ENCODE measurements at places on chromosomes 2 and 18. TPM values are rescaled to one million over a fixed set of nuclear protein-coding genes. Genes with fewer than 3 reads are reported as not detected.

GRCh38 chr2:56682397-56682760 lies 498.6 kb downstream of the CCDC85A start:
- DNase-seq: no peak

- no peak for DNase-seq
These were observed 203.5 kb upstream of the NABP1 start for GRCh38 chr2:191474464-191474863.

- peak; percentile 32 for DNase-seq
These were observed 77.6 kb upstream of the OTOF start for GRCh38 chr2:26555246-26556133.

DNA sequence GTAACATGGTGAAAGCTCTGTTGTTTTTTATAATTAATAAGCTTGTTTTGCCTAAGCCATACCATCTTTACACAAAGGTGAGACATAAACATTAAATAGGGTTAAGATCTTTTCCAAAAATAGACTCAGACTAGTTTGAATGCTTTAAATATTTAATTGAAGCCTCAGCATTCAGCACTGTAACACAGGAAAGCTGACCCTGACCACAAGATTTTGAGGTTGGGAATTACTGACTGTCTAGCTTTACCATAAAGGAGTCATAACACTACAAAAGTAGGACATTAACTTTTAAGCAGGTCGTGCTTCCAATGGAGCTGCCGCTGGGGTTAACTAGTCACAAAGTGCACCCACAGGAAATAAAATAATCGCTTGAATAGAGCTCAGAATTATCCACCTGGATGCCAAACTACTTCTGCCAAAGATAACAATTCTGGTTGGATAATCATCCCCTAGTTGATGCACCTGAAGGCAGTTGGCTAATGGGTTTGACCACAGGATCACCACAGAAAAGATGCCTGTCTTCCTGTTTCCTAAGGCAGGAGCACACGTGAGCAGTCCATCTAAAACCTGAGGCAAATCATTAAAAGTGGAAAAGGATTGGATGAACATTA lies 106.2 kb downstream of the COBLL1 start:
- DNase-seq: no peak

The SMYD1 gene
- total RNA-seq: not detected

- no peak for DNase-seq
These were observed 8.0 kb downstream of the WDR7 start for GRCh38 chr18:56659111-56659510.

DNA sequence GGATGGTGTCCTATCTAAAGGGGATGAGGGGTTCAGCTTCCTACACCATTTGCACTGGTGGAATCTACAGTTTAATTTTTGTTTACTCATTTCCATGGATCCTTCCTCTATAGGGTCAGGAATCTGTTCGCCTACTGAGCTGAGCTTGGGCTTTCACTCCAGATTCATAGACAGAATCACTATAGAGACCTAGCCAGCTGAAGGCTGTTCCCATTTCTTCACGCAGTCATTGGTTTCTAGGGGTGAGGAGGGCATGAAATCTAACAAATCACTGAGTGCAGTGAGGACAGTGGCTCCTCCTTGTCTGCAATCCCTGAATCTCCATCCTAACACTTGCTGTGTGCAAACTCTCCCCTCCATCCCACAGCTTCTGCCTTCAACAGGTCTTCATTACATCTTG lies 578.5 kb downstream of the TSN start:
- DNase-seq: no peak

DNA sequence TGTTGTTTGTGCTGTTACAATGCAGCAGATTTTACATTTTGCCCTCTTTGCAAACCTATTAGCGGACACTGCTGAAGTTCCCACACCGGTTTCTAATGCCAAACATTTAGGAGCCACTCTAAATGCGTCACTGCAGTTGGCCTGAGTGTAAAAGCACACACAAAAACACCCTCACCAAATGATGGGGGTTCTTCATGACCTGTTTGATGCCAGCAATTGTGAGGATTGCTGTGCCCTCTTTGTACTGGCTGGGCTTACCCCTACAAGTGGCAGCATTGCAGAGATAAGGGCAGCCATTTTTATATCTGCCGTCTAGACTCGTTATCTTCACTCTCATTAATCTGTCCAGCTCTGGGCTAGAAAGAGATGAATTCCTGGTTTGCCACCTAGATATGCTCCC lies 85.3 kb downstream of the NRP2 start:
- no peak for DNase-seq

DNA sequence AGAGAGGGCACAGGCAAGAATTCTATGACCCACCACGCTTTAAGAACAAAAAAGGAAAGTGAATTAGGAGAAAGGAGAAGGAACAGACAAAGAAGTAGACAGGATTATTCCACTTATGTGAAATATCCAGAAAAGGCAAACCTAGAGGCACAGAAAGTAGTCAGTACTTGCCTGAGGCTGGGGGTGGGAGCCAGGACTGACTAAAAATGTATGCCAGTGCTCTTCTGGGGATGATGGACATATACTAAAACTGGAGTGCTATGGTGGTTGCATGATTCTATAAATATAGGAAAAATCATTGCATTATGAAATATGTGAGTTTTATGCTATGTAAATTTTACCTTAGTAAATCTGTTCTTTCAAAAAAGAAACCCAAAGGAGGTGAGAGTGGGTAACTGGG lies 73.9 kb upstream of the TTN start:
- no peak for DNase-seq

The KIAA2012 gene
- total RNA-seq: not detected

- no peak for DNase-seq
These were observed 67.5 kb downstream of the ZEB2 start for GRCh38 chr2:144452169-144452988.

- DNase-seq: no peak
These were observed 188.7 kb downstream of the MBD5 start for GRCh38 chr2:148209603-148210002.

DNA sequence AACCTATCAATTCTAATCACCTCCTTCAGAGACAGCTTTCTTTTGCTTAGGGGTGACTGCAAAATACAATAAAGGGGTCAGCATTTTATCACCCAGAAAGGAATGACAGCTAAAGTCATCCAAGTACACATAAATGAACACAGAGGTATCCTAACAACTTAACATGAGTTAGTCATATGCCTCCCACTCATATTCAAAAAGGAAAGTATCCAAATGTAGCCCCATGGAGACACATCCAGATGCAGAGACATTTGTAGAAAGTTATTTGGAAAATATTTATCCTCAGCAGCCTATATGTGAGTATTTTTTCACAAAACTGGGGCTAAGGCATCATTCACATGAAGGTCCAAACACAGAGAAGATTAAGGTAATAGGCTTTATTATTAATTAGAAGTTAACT lies 1579.7 kb upstream of the SLC39A10 start:
- DNase-seq: no peak

The ANKRD29 gene
- 72.0 TPM for total RNA-seq

GRCh38 chr18:57077005-57077765 lies 69.7 kb upstream of the BOD1L2 start:
- DNase-seq: no peak

GRCh38 chr2:120972286-120972685 lies 236.6 kb downstream of the GLI2 start:
- DNase-seq: no peak

The ZAP70 gene
- total RNA-seq: 10.2 TPM

- DNase-seq: no peak
These were observed 137.3 kb downstream of the ZNF516 start for GRCh38 chr18:76357585-76358260.

DNA sequence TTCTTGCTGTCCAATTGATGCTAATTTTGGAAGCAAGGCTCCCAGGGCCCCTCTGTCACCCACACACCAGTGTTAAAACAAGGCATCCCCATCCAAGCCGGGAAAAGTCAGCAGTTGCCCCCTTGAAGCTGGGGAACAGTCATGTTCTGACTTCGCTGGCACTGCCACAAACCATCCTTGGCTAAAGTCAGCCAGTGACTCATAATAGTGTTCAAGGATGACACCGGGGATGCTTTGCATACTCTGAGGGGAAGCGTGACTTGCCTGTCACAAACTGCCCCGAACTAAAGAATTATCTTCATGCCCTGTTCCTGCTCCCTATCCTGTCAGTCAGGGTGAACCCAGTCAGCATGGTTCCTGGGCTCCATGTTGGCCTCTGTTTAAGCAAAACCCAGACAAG lies 37.0 kb downstream of the TGFA start:
- DNase-seq: no peak

The GALR1 gene
- 0.06 TPM for total RNA-seq

The PLEKHH2 gene
- 53.8 TPM for total RNA-seq

DNA sequence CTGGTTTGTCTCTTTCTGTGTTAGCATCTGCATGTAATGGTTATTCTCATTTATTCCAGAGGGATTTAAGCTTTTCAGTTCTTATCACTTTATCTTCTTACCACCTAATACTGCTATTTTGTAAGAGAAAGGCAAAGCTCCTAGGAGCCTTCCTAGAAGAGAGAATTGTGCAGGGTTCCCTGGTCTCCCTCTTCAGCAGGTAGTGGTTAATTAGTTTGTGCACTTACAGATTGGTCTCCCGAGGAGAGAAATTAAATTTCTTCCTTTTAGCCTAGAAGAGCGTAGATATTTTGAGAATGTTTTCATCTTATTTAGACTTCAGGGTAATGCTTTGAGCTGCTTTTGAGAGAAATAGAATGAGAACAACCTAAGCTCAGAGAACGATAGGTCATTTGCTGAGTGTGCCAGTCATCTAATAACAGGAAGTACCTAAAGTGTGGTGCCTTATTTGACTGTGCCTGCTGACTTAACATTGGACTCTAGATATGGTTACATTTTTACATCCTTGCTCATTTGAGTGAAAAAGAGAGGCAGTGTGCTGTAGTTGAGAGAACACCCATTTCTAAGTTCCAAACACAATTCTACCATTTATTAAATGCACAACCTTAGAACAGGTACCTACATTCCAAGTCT lies 651.4 kb downstream of the STK39 start:
- no peak for DNase-seq

DNA sequence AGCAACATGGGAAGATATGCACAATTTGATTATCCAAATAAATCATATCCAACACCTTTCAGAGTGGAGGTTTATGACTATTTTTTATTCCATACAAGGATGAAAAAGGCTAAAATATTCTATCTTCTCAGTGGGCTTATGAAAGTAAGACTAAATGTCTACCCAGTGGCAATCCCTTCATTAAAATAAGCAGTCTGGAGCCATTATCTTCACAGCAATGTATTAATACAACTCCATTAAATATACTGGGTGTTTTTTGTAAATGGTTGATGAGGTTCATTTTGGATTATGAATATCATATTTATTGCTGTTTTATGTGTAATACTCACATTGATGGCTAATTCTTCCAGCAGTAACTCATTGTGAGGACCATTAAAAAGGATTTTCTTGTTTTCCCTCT lies 352.7 kb upstream of the SOX11 start:
- DNase-seq: no peak

The SH3BP4 gene
- 29.6 TPM for total RNA-seq

DNA sequence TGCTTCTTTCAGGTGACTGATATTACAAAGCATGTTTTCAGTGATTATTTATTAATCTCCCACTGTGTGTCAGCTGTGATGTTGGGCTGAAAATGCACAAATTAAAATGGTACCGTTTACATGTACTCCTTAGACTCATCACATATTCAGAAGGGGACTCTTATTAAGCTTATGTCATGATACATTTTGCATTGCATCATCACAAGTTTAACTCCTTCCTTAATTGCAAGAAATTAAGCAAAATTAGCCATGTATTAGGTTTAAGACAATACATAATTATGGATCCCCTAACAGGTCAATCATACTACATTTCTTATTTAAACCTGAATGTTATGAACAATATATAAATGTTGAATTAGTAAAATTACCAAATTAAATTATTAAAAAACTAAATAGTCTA lies 899.1 kb downstream of the TMEM182 start:
- DNase-seq: no peak

The FN1 gene
- total RNA-seq: 955 TPM

DNA sequence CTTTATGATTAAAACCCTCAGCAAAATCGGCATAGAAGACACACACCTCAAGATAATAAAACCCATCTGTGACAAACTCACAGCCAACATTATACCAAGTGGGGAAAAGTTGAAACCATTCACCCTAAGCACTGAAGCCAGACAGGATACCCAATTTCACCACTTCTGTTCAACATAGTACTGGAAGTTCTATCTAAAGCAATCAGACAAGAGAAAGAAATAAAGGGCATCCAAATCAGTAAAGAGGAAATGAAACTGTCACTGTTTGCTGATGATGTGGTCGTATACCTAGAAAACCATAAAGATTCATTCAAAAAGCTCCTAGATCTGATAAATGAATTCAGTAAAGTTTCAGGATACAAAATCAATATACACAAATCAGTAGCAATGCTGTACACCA lies 16.4 kb upstream of the RPRD1A start:
- no peak for DNase-seq

The GKN1 gene
- not detected for total RNA-seq

The DCDC2C gene
- not detected for total RNA-seq

DNA sequence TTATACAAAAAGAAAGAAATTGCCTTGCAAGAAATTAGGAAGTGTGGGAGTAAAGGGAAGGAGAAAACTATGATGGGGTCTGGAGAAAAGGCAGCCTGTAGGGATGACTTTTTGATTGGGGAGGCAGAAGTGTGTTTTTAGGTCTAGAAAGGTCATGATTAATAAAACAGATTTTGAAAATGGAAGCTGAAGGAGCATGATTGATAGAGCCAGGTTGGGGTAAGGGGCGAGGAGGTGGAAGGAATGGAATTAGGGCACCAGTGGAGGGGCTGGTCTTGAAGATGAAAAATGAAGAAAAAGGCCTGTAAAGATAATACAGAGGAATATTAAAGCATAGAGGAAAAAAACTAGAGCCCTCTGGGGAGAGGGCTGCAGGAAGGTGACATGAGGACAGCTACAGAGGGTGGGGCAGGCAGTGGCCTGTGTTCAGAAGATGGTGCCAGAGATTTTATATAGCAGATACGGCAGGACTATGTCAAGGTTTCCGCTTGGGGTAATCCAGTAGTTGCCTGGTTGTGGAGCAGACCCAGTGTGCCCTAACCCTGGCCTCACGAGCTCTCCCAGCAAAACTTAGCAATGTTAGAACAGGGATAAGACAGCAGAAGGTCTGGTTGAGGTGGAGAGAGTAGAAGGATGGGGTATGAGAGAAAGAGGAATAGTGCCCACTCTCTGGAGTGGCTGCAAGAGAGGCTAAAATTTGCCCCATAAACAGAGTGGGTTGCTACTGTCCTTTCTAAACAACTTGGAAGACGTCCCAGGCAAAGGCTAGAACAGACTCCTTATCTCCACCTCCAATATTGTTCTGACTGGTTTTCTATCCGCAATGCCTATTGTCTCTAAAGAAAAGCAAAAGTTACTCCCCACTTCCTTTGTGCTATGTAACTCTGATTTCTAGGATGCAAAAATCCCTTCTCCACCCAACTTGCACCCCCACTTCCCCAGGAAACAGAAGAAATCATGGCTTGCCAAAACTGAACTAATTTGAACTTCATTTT lies 287.3 kb downstream of the AGPS start:
- no peak for DNase-seq

DNA sequence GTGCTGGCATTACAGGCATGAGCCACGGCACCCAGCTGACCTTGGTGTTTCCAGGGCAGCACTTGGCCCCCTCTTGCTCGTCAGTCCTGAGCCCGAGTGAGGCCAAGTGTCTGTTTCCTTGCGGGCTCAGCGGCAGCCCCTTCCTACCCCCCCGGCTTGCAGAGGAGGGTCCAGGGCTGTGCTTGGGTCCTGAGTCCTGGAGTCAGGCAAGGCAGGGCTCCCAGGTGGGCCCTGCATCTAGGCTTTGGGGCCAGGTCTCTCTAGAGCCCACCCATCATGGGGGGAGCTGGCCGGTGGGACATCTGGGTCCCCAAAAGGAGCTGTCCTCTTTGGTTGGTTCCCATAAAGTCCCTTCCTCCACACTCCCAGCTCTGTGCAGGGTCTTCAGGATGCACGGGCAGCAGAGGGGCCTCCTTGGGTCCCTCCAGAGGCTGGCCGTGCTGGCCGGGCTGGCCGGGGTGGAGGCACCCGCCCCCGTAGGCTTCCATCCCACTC lies 63.7 kb upstream of the HPCAL1 start:
- DNase-seq: peak; percentile 32

The CAPN14 gene
- total RNA-seq: 0.26 TPM
